Activated naive CD4-positive, alpha-beta T cell (primary cell): ENCODE measurements at places on chromosomes 3 and 15.

GRCh38 chr15:58842713-58843396 lies 71.8 kb downstream of the MINDY2 start:
- no peak for DNase-seq

DNA sequence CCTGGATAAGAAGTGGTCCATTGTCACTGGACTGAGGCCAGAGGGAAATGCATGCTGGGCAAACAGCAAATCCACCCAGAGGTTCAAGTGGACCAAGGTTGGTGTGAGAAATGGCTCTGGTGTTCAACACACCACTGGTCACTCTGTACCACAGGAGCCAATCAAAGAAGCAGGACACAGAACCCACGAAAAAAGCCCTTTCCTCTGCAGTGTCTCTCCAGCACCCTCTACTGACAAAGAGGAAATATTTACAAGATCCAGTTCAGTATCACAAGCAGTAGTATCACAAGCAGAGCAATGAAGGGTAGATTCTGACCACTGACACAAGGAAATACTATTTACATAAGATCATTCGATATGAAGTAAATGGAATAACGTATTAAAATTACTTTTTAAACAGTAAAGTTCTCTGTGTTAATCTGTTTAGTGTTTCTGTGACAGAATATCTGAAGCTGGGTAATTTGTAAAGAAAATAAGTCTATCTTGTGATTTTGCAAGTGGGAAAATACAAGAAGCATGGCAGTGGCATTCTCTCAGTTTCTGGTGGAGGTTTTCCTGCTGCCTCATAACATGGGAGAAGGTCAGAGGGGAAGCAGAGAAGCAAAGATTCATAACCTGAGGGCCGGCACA lies 390.7 kb downstream of the EFHB start:
- DNase-seq, result no peak

DNA sequence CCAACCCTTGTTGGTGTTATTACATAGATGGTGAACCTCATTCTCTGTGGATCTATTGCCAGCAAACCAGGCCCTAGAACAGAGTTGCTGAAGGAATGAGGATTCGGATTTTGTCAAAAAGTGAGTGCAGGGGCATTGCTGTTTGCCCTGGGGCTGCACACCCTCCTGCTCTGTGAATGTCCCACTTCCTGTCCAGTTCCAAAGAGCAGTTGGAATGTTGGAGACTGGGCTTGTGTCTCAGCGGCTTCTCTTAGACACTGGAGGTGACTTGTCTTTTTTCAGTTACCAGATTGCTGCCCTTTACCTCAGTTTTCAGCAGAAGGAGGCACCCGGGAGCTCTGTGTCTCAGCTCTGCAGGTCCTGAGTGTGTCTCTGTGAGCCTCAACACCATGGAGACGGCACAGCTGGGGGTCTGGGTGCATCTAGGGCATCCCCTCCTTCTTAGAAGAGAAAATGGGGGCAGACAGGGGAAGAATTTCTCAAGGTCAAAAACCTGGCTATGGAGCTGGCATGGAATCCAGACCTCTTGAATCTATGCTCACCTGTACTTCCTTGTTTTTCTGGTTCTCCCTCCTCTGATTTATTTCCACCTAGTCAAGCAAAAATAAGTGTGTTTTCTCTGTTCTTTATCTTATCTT lies 46.3 kb downstream of the LIMD1 start:
- no peak for DNase-seq

- no peak for DNase-seq
These were observed 113.9 kb downstream of the MEGF11 start for GRCh38 chr15:66139591-66140207.

DNA sequence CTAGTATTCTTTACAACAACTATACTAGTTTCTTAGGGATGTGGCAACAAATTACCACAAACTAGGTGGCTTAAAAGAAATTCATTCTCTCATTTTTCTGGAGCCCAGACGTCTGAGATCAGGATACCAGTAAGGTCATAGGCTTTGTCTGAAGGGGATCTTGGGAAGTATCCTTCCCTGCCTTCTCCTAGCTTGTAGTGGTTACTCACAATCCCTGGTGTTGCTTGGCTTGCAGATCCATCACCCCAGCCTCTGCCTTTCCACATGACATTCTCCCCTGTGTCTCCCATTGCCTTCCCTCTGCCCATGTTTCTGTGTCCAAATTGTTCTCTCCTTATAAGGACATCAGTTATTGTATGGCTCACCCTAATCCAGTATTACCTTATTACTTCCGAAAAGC lies 24.3 kb upstream of the CLDN1 start:
- DNase-seq, result no peak

DNA sequence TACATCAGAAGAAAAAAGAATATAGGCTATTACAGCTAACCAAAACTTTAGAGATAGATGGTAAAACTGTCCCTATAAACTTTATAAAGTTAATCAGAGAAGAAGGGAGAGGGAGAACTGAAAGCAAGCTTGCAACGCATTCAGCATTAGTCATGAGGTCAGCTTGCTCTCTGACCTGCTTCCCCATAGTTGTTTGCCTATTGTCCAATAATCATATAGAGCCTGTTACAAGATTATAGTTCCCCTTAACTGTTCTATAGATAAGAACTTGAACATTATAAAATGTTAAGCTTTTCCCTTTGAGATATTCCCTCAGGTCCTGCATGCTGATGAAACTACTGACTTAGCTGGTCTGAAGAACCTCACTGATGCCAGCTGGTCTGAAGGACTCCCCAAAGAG lies 74.5 kb downstream of the CPNE4 start:
- no peak for DNase-seq
